ENCODE measurements at places on chromosomes 11 and 22.

DNA sequence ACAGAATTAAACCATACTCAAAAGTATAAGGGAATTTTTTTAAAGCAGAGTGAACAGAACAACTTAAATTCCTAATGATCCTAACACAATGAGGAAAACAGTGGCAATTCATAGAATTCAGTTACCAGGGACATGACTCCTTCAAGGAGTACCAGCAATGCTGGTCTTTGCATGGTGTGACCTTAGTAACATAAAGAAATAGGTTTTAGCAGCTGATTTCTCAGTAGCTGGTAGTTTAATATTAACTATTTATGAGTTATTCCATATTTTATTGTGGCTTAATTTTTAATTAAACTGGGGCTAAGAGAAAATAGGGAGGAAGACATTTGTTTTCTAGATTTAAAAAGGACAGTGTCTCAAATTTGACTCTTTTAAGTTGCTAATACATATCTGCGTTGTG lies 30.9 kb downstream of the CHKA start:
- no peak for DNase-seq

DNA sequence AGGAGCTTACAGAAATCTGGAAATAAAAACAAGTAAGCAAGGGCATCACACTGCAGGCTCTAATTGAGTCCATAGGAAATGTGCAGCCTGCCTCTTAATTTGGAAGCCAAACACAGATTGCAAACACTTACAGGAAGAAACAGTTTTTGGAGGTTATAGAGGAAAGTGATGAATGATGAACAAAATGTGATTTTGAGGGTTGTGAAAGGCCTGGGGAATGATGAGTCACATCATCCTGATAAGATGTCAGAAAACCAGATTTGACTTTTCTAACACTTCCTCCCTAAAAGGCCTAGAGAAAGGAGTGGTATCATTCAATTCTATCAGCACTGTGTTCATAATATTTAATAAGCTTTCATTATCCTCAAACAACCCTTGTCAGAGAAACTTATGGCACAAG lies 96.6 kb upstream of the POU2AF2 start:
- no peak for DNase-seq

DNA sequence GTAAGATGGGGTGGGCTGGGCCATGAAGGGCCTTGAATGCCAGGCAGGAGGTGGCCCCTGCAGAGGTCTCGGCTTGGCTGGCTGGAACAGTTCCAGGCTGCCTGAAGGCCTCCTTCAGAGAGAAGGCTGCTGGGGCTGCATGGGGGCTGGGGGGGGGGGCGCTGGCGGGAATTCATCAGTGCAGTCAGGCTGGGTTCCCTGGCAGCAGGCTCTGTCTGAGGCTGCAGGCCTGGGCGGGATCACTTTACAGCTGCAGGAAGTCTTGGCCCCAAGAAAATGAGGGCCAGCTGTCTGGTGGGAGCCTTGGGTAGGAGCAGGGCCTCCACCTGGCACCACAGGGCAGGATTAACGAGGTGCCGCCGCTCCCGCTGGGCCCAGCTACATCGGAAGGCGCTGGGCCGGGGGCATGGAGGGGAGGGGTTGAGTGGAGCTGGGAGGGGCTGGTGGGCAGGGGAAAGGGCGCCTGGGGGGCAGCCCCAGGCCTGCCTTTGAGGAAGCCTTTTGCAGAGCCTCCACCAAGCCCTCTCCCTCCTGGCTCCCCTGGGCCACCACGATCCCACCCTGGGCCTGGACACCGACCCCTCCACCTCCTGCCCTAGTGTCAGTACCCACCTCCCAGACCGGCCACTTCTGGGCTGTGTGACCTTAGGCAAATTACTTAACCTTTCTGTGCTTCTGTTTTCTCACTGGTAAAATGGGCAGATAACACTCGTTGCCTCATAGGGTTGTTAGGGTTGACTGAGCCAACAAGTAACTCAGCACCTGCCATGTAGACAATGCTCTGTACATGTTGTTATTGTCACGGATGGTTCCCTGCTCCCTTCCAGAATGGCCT lies 31.0 kb upstream of the HMOX1 start:
- DNase-seq: no peak

GRCh38 chr22:23523713-23524112 lies 56.4 kb downstream of the IGLL1 start:
- no peak for DNase-seq

GRCh38 chr22:37849089-37849751 lies at the start of gene EIF3L:
EIF3L (plus strand) TSS chr22:37849419; CDS start chr22:37849450, 31 bp downstream.
- no peak for DNase-seq

GRCh38 chr11:34327804-34328631 lies 29.8 kb downstream of the ABTB2 start:
- DNase-seq: no peak

- DNase-seq: no peak
Observed at GRCh38 chr11:7604331-7604955, 68.9 kb downstream of the CYB5R2 start.

DNA sequence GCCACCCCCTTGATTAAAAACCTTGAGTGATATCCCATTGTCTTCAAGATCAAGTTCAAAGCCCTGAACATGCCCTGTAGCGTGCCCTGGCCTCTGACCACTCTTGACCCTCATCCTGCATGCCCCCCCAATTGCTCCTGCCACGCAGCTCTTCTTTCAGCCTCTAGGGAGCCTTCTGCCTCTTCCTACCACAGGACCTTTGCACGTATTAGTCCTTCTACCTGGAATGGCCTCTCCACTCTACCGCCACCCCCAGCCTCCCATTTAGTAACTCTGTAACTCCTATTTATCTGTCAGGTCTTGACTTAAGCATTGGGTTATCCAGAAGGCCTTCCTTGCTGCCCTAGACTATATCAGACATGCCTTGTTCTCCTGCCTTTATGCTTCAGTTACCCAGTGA lies 203.6 kb downstream of the TRIM29 start:
- DNase-seq: no peak
